Ascending aorta (tissue), 2 donors: ENCODE measurements at places on chromosomes 11 and 22. TPM values are rescaled to one million over a fixed set of nuclear protein-coding genes. Genes with fewer than 3 reads are reported as not detected.

The KIF18A gene
- not detected for total RNA-seq

The P2RX6 gene
- total RNA-seq: not detected

The PKP3 gene
- total RNA-seq: not detected

DNA sequence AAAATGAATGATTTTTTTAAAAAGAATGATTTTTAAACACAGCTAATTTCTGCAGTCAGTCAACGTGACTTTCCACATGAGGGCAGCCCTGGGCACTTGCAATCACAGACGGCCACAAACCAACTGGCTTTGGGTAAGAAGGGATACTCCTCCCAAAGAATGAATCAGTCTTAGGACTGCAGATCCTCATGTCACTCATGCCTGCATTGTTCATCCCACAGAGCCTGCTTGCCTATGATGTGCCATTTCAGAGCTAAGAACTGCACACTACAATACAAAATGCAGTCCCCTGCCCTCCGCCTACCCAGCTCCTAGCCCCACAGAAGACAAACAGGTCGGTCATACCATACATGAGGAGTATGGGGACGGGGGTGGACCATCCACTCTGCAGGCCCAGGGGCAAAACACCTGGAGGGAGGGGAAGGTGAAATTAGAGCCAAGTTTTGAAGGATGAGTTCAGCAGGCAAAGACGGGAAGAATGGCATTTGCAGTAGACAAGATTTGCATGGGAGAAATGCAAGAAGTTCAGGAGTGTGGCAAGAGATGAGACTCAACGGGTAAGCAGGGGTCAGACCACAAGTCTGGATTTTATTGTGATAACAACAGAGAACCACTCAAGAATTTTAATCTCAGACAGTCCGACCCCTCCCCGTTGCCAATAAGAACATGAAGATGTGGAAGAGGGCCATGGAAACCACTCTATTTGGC lies 24.7 kb downstream of the PACSIN2 start:
- no peak for DNase-seq

- no peak for DNase-seq
These were observed 29.5 kb upstream of the MYH9 start for GRCh38 chr22:36417281-36417686.
